Upper lobe of right lung (tissue), 1 donor: ENCODE measurements at places on chromosomes 1 and 21. TPM values are rescaled to one million over a fixed set of nuclear protein-coding genes. Genes with fewer than 3 reads are reported as not detected.
A peak's percentile ranks its signal among the peaks of the same experiment; 100 is the strongest.

The LCE2C gene
- total RNA-seq: not detected

The SLC1A7 gene
- 0.26 TPM for total RNA-seq

DNA sequence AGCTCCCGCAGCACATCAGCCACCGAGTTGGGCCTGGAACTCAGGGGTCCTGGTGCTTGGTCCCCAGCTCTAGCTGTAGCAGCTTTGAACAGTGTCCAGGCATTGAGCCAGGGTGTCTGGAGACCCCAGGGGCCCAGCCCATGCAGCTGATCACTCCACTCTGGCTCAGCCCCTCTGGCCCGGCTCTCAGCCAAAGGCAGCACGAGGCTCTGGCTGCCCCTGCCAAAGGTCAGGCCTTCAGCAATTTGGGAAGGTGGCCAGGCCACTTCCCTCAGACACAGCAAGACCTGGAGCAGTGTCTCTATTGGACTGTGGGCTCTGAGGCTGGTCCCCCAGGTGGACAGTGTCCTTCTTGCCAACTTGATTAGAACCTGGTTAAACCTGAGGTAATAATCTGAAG, 34.4 kb upstream of the RNF19B start:
- DNase-seq: no peak

DNA sequence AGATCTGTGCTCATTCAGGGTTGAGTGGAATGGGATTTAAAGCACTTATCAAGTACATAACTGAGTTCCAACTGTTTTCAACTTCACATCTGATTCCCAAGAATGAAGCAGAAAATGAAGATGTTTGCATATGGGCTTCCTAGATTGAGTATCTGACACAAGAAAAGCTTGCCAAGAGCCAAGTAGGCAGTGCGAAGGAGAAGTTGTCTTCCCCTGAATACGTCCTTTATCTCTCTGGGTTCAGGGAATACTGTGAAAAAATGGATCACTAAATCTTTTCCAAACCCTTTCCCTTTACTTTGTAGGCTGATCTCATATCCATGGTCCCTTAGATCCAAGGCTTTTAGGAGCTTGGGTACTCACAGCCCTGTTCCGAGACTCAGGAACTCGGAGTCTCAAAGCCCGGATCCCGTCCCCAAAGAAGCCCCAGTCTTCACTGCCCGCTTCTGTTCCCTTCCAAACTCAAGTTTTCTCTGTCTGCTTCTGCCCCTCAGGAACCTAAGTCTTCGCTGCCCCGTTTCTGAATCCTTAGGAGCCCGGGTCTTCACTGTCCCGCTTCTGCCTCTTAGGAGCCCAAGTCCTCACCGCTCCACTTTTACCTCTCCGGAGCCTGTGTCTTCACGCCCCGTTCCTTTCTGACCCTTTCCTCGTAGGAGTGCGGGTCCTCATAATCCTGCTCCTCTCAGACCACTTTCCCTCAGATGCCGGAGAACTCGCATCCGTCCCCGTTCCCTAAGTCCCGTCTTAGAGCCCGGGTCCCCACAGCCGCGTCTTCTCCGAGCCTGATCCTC, 616 bp downstream of the TAF12 start:
- no peak for DNase-seq

- no peak for DNase-seq
Observed at GRCh38 chr1:41851589-41851988, 67.1 kb downstream of the HIVEP3 start.

DNA sequence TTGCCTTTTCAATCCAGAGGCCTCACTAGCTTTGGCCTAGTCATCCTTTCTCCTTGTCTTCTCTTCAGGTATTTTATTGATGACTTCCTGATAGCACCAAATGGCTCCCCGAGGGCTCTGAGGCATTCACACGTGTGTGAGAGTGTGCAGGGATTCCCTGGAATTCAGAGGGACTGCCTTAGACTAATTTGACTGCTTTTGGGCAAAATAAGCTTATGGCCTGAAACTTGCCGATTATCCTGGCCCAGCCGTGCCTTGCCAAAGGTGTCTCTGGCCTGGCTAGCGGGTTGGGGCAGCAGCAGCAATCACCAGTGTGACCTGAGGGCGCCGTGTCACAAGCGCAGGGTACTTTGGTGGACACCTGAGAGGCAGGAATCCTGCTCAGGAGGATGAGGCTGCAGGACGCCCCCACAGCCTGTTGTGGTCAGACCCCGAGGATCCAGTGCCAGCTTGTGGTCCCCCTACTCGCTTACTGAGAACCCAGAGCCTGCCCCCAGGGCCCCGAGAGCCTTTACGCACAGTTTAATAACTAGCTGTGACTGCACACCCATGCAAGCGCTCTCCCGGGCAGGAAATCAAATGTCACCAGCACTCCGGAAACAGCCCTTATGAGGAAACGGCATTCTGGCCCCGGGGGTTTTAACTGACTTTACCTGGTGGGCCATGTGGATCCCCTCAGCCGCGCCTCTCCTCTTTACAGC, 62.8 kb upstream of the PDE9A start:
- no peak for DNase-seq

- DNase-seq: peak; percentile 19
Observed at GRCh38 chr1:202255343-202255742, 61.7 kb downstream of the LGR6 start.

- no peak for DNase-seq
Observed at GRCh38 chr1:25458541-25459298, 28.0 kb downstream of the MACO1 start.

DNA sequence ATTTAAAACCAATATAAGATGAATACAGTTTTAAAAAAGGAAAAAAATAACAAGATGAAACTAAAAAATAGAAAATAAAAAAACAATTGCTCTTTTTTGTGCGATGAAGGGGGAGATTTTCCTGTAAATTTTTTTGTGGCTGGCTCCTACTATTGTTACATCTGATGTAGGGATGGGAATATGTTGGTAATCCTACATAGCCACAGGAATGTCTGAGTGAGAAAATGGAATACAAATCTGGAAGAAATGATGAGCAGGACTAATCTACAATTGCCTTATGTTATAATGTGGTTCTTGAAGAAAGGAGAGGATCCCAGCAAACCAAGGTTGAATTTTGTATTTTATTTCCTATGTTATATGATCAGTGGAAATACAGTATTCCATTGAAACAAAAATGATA, 40.9 kb downstream of the ATP6V1G3 start:
- no peak for DNase-seq

- DNase-seq: no peak
Observed at GRCh38 chr1:8457760-8458381, 140.0 kb downstream of the SLC45A1 start.

GRCh38 chr1:212651521-212651920, 43.0 kb downstream of the ATF3 start:
- DNase-seq: no peak

GRCh38 chr21:44332383-44332782, 6.8 kb downstream of the CFAP410 start:
- DNase-seq: no peak

DNA sequence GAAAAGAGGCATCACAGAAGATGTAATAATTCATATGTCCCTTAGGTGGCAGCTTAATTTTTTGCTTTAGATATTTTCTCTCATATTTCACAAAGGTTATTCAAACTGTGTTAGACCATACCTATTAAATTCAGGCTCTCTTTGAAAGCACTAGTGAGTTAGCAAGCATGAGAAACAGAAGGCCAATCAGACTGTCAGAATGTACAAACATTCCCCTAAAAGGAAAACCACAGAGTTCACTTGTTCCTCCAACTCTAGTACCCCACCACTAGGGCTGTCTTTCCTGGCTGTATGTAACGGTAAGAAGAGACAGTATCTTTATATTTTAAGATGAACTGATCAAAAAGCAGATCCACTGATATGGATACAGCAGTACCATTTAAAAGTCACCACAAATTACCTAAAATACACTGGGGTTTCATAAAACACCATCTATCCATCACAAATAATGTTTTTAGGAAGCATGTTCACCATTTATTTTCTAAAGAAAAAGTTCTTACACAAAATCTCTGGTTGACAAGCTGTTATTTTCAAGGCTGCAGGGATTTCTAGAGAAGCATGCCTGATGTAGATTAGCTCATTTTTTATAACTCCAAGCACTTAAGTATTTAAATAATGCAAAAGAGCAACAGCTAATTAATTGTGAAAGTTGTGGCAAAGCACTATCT, 1.8 kb downstream of the ARPC5 start:
- DNase-seq: no peak

DNA sequence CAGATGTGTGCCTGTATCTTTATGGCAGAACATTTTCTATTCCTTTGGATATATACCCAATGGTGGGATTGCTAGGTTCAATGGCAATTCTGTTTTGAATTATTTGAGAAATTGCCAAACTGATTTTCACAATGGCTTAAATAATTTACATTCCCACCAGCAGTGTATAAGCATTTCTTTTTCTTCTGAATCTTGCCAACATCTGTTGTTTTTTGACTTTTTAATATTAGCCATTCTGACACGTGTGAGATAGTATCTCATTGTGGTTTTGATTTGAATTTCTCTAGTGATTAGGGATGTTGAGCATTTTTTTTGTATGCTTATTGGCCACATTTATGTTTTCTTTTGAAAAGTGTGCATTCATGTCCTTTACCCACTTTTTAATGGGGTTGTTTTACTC, 864.3 kb upstream of the ADAMTS5 start:
- DNase-seq: no peak

DNA sequence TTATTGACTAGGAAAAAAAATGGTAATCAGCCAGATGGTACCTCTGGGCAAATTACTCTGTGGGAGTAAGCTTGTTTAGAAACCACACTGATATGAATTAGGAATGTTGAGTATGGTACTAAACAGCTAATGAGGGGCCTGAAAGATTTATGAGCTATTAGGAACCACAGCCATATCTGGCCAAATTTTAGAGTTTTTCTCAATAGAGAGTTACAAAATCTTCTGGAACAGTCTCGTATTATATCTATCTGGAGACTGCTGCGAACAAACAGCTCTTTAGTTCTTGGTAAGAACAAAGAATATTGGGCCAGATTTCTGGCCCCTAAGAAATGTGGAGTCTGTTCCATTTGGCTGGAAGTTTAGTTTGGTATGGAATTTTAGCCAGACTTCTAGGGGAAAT, 4.9 kb upstream of the PODN start:
- no peak for DNase-seq
